GM23248 (cell line): ENCODE measurements at places on chromosomes 12 and 14. TPM values are rescaled to one million over a fixed set of nuclear protein-coding genes. Genes with fewer than 3 reads are reported as not detected.

RFX4 gene
- total RNA-seq = not detected in 2 replicates

INSM2 gene
- not detected in 2 replicates for total RNA-seq

HPD gene
- not detected in 2 replicates for total RNA-seq

CDK4 gene
- total RNA-seq = 133 and 152 TPM in 2 replicates

MYL2 gene
- total RNA-seq = not detected in 2 replicates

SLC8A3 gene
- total RNA-seq = not detected in 2 replicates

LMO3 gene
- total RNA-seq = not detected in 2 replicates
